ENCODE measurements at places on chromosomes 6 and 20.
A peak's percentile ranks its signal among the peaks of the same experiment; 100 is the strongest.

DNA sequence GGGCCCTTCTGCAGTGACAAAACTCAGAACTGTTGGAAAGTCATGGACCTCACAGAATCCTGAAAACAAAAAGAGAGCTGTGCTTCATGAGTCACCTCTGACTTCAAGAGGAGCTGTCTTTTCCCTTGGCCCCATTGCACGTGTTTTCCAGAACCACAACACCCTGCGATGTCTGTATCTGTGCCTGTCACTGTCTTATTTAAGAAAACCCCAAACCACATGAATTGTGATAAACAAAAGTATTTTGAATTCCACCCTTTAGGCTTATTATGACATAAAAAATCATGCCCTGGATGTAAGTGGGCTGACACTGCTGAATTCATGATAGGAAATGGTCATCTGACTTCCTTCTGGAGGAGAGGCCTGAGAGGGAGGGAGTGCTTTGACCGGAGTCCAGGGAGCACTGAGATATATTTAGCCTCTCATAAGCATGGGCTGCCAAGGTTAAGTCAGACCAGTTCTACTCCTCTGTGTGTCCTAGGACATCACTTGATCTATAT is 96.4 kb upstream of the DUSP22 start:
- DNase-seq, result peak; percentile 40

DNA sequence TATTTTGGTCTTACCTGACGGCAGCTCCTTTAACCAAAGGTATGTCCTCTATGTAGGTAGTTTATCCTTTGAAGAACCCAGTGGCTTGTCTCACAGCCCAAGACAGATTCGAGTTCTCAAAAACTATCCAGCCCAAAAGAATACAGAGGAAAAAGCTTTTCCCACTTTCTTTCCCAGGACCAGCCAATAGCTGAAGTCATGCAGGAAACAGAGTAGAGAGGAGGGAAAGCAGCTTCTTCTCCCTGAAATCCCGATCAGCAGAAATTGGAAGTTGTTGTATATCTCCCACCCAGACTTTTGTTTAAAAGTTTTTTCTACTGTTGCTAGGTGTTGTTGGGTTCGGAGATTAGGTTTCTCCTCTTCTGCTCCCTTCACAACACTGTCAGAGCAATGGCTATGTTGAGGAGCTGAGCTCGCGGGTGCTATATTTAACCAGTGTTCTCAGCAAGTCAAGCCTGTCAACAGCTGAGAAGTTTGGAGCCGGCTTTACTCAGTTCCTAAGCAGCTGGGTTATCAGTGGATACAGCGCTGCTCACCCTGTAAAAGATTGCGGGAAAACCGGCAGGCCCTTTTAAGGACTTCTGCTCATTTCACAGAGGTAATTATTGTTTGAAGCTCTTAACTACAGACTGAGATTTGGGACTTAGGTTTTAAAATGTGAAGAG is at the start of gene FILIP1:
Gene FILIP1 (minus strand): TSS at position 401 of the 665 bp plus-strand sequence. CDS start 78,828 bp downstream, outside the sequence.
- DNase-seq, result peak; percentile 33

- peak; percentile 60 for DNase-seq
These were observed 39.2 kb upstream of the RNF8 start for GRCh38 chr6:37314487-37315156.

DNA sequence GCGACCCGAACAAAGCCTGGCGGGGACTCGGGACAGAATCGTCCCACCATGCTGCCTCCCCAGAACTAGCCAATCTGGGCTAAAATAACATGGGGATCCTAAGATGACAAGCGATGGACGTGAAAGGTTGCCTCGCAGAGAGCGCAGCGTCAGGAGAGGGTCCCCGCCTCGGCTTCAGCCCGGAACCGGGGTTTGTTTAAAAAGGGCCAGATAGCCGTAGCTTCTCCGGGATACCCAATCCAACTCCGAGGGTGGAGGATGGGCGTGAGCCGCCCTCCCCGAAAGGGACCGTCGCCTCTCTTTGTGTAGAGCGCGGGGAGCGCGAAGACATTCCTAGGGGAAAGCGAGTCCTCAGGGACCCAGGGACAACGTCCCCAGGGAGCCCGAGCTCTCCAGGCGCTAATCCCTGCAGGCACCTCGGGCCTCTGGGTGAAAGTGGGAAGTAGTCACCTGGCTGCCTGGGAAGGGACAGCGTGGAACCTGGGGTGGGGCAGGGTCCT is 643 bp downstream of the CD24 start:
- no peak for DNase-seq

- no peak for DNase-seq
These were observed 207.0 kb downstream of the SYNDIG1 start for GRCh38 chr20:24676353-24676977.

- no peak for DNase-seq
These were observed 546.9 kb downstream of the TFAP2B start for GRCh38 chr6:51365566-51365965.

DNA sequence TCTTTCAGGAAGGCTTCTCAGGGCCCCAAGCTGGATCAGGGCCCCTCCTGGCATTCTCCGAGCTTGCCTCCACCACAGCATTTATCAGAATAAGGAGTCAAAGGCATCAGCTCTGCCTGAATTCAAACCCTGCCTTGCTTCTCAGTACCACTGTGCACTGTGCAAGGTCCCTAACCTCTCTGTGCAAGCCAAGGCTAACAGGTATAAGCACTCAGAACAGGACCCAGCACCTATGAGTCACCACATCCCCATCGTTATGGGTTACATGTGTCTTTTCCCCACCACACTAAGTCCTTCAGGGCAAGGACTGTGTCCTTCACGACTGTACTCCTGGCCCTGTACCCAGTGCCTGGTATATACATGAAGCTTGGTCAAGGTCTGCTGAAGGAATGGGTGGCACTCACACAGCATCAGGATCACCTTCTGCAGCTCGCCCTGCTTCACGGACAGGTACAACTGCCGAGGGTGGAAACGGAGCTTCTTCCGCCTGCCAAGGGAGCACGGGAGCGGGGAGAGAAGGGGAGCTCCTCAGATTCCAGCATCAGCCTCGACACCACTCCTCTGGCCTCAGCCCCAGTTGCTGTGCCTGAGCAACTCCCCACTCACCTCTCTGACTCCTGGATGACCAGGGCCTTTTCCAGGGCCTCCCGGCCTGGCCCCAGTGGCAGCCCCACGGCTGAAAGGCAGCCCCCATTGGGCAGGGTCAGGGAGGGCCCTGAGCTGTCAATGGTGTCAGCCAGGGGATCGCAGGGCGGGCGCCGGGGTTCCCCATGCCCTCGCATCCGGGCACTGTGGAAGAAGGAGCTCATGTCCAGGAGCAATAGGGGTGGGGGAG is 8.6 kb upstream of the SLC44A4 start:
- DNase-seq, result no peak

DNA sequence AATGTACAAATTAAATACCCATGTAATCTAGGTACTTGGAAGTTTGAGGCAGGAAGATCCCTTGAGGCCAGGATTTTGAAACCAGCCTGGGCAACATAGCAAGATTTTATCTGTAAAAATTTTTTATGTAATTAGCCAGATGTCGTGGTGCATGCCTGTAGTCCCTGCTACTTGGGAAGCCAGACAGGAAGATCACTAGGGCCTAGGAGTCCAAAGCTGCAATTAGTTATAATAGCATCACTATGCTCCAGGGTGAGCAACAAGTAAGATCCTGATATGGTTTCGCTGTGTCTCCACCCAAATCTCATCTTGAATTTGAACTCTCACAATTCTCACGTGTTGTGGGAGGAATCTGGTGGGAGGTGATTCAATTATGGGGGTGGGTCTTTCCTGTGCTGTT is 535.8 kb downstream of the TENT5A start:
- DNase-seq, result no peak

GRCh38 chr6:41652866-41653652 is 14.8 kb downstream of the MDFI start:
- DNase-seq, result no peak

All from ovary (tissue), 10 donors.